ENCODE measurements at places on chromosomes 16 and 17.

- DNase-seq = no peak
Observed at GRCh38 chr16:50246299-50247122, 19.8 kb upstream of the ADCY7 start.

DNA sequence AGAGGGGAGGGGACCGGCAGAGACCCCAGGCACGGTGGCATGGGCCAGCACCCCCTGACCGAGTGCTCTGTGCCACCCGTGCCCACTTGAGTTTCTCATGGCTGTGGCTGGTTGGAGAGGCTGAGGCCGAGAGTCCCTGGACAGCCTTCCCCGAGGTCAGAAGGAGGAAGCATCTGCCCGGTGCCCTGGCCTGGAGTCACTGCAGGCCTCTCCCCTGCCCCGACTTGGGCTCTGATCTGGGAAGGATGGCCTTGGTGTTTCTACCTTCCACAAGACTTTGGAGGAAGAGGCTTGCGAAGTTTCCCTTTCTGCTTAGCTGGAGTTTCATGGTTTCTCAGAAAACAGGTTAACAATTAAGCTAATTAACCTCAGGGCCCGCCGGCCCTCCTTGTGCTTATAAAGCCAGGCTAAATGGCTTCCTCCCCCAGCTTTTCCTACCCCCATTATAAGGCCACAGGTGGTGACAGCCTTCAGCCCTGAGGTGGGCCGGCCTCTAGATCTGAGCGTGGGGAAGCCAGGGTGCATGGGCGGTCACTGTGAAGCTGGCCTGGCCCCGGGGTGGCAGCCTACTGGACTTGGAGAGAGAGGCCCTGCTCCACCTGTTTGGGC, 17.3 kb downstream of the LLGL2 start:
- DNase-seq = no peak

DNA sequence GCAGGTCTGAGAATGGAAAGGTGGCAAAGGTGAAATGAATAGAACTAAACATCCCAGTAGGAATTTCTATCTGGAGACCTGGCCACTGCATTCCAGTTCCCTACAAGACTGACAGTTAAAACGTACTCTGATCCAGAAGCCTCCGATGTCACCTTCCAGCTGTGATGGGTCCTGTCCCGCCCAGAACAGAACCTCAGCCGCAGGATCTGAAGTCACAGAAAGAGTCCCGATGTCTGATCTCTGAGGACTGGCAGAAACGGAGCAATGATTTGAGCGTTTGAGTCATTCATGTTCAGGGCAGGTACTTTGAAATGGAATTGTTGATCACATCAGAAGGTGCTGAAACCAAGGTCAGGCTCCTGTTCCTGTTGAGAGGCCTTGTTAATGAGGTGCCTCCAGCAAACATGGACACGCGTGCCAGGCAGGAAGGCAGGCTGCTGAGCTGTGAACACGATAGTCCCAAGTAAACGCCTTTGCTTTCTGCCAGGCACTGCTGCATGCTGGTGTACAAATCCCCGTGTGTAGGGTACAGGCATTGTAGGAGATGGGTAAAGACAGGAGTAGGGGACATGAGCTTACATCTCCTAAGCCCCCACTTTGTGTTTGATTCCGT, 61.4 kb downstream of the VAT1L start:
- DNase-seq = no peak

- peak; percentile 70 for DNase-seq
Observed at GRCh38 chr16:86925067-86925791, 346.9 kb downstream of the FOXL1 start.

- DNase-seq = no peak
Observed at GRCh38 chr16:3066440-3066748, 954 bp downstream of the IL32 start.

GRCh38 chr17:41777157-41777573, 9.3 kb downstream of the JUP start:
- no peak for DNase-seq

DNA sequence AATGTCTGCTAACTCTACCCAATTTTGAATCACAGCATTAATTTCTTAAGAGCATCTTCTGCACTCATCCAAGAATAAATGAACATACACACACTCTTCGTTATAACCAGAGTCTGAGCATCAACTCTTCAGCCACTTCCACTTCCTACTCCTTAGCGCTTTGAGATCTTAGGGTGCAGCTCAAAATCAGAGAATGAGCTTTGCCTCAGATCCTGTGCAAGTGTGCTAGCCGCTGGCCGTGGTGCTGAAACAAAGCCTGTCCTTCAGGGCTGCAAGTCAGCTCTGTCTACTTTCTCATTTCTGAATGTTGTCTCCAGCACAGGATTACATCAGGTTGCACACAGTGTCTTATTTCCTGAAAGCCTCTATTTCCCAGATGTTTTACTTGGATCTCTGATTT, 165.4 kb downstream of the AIPL1 start:
- DNase-seq = no peak

- DNase-seq = no peak
Observed at GRCh38 chr17:21686165-21687015, 5.9 kb upstream of the KCNJ18 start.

DNA sequence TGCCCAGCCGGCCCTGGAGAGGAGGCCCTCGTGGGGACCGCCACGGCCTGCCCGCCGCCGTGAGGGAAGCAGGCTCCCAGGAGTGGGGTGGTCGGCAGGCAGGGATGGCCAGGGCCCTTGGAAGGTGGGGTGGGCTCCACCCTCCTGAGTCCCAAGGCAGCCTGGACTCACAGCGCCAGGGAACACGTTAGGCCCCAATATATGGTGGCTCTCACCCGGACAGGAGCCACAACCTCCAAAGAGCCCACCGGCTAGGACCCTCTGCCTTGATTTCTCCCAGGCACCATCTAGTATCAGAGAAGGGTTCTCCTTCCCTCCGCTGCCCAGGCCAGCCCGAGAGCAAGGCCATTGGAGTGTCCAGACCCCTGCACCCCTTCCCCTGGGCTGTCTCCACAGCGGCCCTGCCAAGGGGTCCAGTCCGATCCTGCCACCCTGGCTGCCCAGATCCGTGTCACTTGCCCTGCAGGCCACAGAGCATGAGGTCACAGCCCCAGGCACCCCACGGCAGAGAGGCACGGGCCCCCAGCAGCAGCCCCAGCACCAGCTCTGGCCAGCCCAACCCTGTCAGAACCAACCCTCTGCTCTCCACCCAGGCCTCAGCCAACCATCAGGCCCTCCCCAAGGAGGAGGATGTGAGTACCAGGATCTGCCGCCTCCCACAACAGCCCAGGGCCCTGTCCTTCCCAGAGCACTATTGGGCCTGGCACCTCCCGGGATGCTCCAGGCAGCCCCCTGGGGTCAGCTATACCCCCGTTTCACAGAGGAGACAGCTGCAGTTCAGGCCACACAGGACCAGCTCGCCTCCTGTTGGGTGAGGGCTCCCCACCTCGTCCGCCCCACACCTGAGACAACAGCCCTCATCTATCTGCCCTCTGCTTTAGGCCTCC, 1.1 kb upstream of the AXIN1 start:
- no peak for DNase-seq

DNA sequence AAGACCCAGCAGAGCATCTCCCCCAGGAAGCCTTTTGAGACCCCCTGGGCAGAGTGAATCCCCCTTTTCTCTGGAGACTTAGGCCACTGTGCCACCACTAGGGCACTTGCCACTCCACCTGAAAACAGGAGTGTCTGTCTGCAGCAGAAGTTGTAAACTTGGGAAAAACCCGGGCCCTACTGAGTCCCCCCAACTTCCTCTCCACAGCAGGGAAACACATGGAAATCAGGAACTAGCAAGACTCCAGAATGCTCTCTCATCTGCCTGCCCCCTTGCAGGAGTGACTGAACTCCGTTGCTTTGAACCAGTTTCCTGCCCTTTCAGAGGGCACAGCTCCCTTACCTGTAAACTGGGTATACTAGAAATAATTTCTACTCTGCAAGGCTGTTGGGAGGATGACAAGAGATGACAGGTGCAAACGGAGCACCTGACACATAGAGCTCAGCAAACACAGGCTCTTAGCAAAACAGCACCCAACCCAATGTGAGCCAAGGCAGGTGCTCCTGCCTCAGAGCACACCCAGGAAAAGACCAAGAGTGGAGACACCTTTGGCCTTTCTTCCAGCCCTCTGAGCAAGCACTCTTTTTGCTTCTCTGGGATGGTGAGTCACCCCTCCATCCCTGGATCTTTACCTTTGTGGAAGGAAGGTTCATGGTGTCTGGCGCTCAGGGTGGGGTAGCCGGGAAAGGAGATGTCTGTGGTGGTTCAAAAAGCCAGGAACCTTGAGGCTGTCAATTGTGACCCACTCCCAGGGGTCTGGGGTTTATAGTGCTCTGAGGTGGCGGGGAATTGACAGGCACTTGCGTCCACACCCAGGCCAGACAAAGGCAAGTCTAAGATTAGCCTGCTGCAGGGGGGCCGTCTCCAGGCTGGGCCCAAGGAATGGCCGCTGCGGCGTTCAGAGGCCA, at the start of gene HCRT:
Gene HCRT (minus strand): TSS at position 740 of the 908 bp plus-strand sequence. CDS start 87 bp downstream, at position 653.
- DNase-seq = no peak

DNA sequence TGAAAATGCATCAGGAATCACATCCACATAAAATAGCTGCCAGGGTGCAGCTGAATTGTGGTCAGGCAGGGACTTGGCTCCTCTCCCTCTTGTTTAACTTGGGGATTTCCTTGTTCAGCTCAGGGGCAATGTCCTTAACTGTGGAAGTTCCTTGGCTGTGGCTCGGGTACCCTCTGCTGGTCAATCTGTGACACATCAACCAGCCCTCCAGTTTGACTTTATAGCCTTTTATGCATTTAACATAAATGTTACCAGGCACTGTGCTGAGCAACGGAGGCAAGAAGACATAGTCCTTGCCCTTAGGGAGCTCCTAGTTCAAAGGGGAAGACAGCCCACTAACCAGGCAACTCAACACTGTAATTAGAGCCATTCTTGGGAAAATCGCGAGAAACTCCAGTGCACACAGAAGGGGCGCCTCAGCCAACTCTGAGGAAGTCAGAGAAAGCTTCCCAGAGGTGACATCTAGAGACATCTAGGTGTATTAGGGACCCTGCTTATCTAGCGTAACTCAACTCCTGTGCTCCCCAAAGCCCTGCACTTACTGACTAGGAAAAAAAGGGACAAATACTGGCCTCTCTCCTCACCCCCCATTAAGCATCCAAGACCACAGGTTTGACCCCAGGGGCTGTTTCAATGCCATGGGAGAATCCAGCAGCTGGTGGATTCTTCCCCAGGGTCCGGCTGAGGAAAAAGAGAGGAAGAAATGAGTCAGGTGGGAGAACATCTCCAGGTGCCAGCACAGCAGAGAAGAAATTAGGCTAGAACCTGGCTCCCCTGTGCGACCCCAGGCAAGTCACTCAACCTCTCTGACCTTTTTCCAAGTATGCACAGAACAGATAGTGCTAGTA, 17.3 kb upstream of the EEF2K start:
- DNase-seq = no peak

DNA sequence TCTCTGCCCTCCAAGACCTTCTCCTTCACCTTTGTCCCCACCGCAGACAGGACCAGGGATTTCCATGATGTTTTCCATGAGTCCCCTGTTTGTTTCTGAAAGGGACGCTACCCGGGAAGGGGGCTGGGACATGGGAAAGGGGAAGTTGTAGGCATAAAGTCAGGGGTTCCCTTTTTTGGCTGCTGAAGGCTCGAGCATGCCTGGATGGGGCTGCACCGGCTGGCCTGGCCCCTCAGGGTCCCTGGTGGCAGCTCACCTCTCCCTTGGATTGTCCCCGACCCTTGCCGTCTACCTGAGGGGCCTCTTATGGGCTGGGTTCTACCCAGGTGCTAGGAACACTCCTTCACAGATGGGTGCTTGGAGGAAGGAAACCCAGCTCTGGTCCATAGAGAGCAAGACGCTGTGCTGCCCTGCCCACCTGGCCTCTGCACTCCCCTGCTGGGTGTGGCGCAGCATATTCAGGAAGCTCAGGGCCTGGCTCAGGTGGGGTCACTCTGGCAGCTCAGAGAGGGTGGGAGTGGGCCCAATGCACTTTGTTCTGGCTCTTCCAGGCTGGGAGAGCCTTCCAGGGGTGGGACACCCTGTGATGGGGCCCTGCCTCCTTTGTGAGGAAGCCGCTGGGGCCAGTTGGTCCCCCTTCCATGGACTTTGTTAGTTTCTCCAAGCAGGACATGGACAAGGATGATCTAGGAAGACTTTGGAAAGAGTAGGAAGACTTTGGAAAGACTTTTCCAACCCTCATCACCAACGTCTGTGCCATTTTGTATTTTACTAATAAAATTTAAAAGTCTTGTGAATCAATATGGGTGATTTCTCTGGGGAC, 12.2 kb downstream of the CX3CL1 start:
- DNase-seq = no peak

- DNase-seq = no peak
Observed at GRCh38 chr16:74868501-74868900, 93.9 kb upstream of the FA2H start.

DNA sequence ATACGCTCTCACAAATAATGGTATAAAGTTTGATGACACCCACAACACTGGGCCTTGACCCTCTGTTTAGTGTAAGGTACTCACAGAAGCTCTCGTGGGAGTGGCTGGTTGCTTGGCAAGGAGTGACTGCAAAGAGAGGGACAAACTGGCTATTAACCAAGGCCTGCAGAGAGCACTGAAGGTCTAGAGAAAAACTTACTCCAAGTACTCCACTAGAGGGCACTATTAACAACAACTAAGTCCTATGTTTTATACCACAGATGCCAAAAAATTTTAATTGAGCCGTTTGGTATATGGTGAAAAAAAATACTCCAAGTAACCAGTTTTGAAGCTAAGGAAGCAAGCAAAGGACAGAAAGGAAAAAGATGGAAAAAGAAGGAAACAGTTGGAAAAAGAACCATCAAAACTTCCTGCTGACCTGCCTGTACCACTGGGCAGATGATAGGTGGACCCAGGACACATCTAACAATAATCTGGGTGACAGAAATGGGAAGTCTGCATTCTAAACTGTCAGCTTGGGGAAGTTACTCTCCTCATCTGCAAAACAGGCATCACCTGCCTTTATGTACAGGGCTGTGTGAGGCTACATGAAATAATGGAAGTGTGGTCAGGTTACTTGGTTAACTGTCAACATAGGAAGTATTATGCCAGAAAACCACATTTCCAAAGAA, 23.2 kb downstream of the DYNC1LI2 start:
- DNase-seq = no peak

- DNase-seq = no peak
Observed at GRCh38 chr17:80349151-80349651, 65.8 kb upstream of the ENDOV start.

GRCh38 chr17:79490530-79490929, 120.3 kb downstream of the RBFOX3 start:
- DNase-seq = no peak

DNA sequence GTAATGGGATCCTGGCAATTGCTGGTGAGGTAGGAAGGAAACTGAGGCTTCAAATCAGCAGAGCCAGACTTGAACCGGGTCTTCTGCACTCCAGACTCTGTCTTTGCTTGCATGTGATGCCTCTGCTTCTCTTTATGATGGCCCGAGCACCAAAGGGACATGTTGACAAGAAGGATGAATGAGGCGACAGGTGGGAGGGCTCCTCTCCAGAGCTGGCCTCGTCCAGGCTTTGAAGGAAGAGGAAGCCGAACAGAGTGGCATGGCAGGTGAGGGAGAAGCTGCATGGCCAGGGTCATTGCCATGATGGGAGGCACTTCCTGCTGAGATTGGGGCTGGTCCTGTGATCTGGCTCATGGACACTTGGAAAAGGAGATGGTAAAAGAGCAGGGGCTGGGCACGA, 40.8 kb downstream of the AKAP1 start:
- no peak for DNase-seq
